ENCODE measurements at places on chromosomes 12 and 14. TPM values are rescaled to one million over a fixed set of nuclear protein-coding genes. Genes with fewer than 3 reads are reported as not detected.

NR4A1 gene
- 5.8 TPM for total RNA-seq

DNAJC22 gene
- total RNA-seq, result not detected

GZMB gene
- 8.5 TPM for total RNA-seq

CISTR gene
- not detected for total RNA-seq

FLRT2 gene
- total RNA-seq, result 8.4 TPM

WDHD1 gene
- total RNA-seq, result 6.4 TPM

ATG14 gene
- total RNA-seq, result 8.3 TPM

ACOT6 gene
- total RNA-seq, result not detected

ZNF891 gene
- total RNA-seq, result 3.2 TPM

LALBA gene
- not detected for total RNA-seq

GUCY2C gene
- total RNA-seq, result not detected

CLEC4A gene
- 0.61 TPM for total RNA-seq

TAS2R7 gene
- total RNA-seq, result not detected

KNTC1 gene
- total RNA-seq, result 33.7 TPM

ANKS1B gene
- 15.8 TPM for total RNA-seq

KCNH3 gene
- not detected for total RNA-seq

SLC15A5 gene
- total RNA-seq, result not detected

MIPOL1 gene
- 8.3 TPM for total RNA-seq

KLC1 gene
- 143 TPM for total RNA-seq

SLC39A2 gene
- total RNA-seq, result 23.2 TPM
